HuH-7 (cell line): ENCODE measurements at places on chromosomes 2 and 18.

DNA sequence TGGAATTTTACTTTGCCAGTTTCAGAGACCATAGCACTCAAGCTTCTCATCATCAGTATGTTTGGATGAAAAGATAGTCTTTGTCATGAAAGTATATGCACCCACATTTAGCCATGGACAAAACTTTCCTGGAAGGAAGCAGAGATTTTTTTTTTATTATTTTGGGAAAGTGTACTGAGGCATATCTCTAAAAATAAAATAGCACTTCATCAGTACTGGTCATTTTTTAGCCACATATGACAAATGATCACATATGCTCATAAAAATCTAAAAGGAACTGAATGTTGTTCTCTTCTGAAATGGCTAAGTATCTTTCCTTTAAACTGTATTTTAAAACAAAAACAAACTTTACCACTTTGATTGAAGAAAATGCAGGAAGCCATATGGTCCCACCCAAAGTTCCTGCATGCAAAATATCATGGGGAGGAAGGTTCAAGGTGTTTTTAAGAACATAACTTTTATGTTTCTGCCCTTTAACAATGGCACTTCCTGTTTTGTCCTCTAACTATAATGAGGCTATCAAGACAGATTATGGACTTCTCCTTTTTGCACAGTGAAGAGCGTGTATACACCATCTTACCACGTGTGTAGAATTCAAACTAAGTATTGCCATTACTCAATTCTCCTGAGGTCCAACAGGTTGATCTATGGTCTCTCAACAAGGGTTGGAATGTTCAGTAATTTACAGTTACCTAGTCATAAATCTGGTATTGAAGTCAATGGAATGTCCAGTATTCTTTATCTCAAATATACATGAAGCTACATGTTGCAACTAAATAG lies 77.1 kb upstream of the SLC39A10 start:
- no peak for DNase-seq

DNA sequence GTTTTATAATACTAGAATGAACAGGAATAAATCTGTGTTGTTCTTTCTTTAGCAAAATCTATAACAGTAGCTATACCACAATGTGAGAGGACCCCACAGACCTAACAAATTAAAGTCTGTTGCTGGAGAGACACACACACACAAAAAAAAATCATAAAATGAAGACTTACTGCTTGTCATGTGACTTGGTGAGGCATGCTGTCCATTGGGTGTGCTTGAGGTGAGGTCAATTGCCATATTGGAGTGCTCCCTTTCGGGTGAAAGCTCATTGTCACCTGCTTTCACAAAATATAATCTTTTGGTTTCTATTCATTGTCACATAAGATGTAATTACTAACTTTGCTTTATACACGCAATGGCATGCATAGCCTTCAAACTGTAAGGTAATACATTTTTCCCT lies 3.9 kb downstream of the IKZF2 start:
- no peak for DNase-seq

GRCh38 chr2:119240311-119241204 lies 16.9 kb downstream of the STEAP3 start:
- DNase-seq = peak; percentile 71

- no peak for DNase-seq
Measured at GRCh38 chr2:54570925-54571694, 115.0 kb downstream of the SPTBN1 start.

DNA sequence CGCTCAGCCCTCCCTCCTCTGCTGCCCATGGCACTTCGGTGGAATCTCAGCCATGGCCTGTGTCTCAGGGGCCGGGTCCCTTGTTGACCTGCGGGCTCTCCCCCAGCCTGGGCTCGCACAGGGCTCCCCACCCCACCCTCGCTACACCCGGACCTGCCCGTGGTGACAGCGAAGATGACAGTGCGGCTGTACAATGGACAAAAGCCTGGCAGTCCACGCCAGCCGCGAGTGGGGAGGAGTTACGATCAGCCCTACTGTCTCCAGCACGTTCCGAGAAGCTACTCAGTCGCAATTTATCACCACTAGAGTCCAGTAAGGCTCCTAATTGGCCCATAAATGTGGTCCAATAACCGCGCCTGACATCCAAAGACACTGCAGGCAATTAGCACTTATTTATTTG lies 31.6 kb downstream of the GBX2 start:
- no peak for DNase-seq

- DNase-seq = no peak
Measured at GRCh38 chr2:186559370-186559769, 30.5 kb upstream of the ITGAV start.

DNA sequence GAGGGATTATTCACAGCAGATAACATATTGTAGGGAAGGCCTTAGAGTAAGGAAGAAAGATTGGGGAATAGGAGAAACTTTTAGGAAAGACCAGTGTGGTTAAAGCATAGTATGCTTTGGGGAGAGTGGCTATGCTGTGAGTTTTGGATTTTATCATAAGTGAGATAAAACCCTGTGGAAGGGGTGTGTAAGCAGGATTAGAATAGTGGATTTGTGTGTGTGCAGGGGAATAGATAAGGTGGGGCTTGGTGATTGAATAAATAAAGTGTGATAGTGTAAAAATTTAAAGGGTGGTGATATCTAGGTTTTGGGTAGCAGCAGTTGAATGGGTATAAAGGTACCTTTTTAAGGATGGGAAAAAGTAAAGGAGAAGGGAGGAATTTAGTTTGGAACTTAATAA lies 137.7 kb downstream of the NCOA1 start:
- DNase-seq = no peak

- DNase-seq = no peak
Measured at GRCh38 chr2:47360927-47361326, 42.0 kb upstream of the MSH2 start.

GRCh38 chr2:216632952-216633615 lies at the start of gene IGFBP2:
Gene IGFBP2 (plus strand): TSS chr2:216633420. CDS start chr2:216633524, 104 bp downstream.
- DNase-seq = no peak

DNA sequence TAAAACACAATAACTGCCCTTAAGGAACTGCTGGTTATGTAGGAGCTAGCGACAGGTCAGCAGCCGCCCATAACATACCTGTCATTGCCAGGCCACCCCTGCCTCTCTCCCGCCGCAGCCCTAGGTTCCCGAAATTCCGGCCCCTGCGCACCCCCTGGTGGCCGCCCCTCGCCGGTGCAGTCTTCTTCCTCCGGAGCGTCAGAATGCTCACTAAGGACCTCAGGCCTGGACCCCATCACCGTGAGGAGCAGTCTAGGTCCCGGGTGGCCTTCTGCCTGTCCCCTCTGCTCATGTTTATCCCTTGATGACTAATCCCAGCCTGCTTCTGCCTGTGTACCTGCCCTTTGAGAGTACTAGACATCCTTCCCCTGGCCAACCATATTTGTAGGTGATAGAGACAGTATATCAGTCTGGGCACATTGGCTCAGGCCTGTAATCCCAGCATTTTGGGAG lies 115.7 kb upstream of the SLC1A4 start:
- DNase-seq = peak; percentile 90

DNA sequence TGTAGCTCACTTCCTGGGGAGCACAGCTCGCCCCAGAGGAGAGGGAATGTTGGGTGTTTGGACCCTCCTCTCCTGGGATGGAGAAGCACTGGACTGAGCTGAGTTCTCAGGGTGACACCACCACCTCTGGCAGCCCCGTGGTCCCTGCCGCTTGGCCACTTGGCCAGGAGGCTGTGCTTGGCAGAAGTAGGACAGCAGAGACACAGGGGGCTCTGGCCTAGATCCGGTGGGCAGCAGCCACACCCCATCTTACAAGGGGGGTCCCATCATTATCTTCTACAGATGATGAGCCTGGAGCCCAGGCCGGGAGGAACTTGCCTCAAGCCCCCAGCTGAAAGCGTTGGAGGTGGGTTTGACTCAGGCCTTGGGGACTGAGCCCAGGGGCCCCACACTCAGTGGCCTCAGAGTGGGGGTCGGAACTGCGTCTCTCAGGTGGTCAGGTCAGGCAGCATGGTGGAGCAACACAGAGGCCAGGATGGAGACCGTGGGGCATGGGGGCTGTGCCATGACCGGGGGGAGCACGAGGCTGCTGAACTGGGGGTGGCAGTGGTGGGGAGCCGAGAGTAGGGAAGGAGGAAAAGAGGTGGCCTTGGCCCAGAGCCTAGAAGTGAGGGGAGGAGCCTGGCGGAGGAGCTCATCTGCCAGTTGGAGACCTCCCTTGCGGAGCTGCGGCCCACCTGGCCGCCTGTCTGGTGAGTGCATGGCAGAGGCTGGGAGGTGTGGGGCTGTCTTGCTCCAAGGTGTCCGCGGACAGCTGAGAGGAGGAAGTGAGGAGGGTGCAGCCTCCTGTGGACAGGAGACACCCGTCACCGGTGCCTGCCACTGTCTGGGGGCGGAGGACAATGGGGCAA lies 63.6 kb upstream of the HDAC4 start:
- no peak for DNase-seq

DNA sequence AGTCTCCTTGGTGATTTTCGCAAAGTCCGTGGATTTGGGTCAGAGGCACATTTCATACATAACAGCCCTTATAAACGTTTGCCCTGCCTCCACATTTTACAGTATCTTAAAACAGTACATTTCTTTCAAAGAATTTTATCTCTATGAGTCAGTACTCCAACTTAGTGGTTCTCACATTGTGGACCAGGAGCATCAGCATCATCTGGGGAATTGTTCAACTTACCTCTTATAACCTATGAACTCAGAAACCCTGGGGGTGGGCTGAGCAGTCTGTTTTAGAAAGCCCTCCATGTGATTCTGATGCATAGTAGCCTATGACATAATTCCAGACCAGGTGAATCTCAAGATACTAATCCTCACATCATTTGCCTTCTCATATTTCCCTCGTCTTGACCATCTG lies 12.4 kb downstream of the SUPT7L start:
- no peak for DNase-seq

DNA sequence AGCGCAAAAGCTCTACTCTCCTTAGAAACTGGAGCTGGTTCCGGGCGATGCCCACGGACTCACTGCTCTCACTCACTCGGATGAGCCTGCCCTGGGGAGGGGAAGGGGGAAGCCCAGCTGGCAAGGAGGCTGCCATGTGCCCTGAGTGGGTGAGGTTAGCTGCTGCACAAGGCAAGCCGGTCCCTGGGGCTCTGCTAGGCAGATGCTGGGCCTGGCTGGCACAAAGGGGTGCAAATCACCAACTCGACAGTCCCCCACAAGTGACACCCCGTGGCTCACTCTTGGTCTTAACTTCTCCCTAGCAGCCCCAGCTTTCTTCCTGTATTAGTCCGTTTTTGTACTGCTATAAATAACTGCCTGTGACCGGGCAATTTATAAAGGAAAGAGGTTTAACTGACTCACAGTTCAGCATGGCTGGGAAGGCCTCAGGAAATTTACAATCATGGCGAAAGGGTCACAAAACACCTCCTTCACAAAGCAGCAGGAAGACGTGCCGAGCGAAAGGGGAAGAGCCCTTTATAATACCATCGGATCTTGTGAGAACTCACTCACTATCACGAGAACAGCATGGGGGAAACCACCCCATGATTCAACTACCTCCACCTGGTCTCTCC lies 33.2 kb downstream of the ADCY3 start:
- DNase-seq = no peak

- DNase-seq = no peak
Measured at GRCh38 chr2:214471990-214472389, 61.1 kb downstream of the VWC2L start.

DNA sequence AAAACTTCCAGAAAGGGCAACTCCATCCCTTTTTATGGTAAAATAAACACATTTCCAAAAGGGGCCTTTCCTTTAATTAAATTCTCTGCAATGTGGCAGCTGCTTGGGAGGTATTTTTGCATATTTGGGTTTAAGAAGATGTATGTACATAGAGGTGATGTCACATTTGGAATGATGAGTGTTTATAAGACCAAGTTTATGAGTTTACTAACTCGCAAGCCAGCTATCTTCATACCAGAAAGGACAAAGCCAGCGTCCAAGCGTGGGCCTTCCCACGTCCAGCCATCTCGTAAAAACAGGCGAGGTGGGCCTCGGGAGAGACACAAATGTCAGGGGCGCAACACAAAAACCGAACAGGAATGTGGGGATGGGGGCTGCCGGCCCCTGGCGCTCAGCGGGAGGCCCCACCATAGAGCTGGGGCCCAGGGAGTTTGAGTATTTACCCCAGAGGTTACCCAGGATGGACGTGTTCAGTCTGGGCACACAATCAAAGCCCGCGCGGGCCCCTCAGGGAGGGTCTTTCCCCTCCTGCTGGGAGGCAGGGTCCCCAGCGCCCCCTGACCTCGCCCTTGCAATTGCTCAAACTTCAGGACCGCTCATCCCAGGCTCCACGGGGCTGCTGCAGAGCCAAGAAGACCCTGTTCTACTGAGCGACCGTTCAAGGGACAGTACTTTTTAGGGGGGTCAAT lies 137.3 kb downstream of the TWIST2 start:
- DNase-seq = no peak

- no peak for DNase-seq
Measured at GRCh38 chr2:128541448-128541847, 222.8 kb upstream of the HS6ST1 start.

- no peak for DNase-seq
Measured at GRCh38 chr2:140988597-140988996, 1142.2 kb downstream of the LRP1B start.

GRCh38 chr2:230230087-230230486 lies 4.6 kb downstream of the SP140 start:
- DNase-seq = no peak

GRCh38 chr18:67266246-67267237 lies 250.0 kb downstream of the DSEL start:
- no peak for DNase-seq

GRCh38 chr2:235493775-235494715 lies at the start of gene AGAP1:
Gene AGAP1 (plus strand): TSS chr2:235494043.
- DNase-seq = peak; percentile 82

DNA sequence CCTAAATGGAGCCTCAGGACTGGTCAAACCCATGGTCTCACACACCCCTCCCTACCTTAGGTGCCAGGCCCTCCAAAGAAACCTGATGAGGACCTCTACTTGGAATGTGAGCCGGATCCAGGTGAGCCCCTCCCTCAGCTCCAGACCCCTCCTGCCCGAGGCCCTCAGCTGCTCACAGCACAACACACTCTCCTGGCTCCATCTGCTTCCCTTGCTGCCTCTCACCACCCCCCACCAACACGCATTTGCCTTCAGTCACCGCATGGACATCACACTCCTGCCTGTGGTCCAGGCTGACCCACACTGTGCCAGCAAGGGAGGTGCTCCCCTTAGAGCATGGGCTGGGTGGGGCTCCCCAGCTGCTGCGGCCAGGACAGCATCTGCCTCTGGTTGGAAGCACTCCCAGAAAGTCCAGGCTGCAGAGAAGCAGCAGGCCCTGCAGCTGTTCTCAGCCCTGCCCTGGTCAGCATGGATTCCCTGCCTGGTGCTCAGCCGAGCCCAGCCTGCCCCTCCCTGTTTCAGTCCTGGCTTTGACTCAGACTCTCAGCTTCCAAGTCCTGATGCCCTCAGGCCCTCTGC lies 15.1 kb downstream of the SH2D6 start:
- DNase-seq = no peak

DNA sequence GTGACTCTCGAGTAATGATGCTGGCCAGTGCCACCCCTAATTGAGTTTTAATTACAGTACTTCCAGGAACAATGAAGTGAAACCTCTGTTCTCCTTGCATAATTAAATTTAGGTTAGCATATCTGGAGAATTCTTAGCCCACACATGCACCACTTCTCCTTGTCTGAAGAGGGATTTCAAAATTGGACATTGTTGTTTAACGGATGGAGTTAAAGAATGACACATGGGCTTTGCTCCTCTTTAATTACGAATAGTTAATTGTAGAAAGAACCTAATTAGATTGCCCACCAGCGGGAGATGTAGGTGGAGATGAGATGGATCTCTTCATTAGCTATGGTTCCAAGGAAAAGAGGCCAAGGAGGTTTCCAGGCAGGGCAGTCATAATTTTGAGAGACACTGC lies 33.1 kb upstream of the EN1 start:
- DNase-seq = no peak

GRCh38 chr2:139354518-139354917 lies 574.3 kb upstream of the NXPH2 start:
- no peak for DNase-seq
